Vagina (tissue), 2 donors: ENCODE measurements at places on chromosomes 7 and 10.

DNA sequence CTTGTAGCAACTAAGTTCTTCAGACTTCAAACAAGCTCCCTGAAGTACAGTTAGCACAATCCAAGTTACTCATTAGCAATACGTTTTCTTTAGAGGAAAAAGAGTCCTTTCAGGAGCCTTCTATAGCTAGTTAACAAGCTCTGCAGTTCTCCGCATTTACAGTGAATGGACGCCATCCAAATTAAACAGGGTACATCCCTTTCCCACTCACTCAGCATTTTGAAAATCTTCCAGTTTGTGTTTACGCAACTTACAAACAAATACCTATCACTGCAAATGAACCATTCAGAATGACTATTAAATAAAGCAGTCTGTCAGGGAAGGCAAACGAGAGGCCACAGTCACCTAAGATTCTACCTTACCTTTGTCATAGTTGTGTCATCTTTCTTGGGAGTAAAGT lies 84.5 kb downstream of the RNF32 start:
- no peak overlapping the region for H3K4me3 ChIP-seq
- H3K4me1 ChIP-seq, result no peaks in the 10 kb centered on the region
- no peaks in the 10 kb centered on the region for H3K36me3 ChIP-seq
- no peak for DNase-seq

DNA sequence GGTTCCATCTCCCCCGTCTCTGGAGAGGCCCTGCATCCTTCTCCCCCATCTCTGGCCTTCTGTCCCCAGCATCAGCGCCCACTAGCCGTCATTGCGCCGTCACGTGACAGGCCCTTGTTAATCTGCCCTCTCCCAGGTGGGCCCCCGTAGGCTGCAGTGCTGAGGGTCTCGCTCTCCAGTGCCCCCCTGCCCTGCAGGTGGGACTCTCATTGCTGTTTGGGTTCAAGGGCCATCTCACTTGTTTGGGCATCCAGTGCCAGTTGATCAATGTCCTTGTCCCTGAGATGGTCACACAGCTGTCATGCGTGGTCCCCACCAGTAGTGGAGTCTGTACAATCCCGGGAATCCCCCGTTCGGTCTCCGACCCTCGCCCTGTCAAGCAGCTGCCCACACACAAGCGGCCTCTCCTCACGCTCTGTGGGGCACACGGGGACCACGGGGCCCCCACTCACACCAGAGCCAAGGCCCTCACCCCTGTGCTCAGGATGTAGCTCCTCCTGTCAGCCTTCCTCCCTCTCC lies 114.0 kb downstream of the INPP5A start:
- H3K27me3 ChIP-seq, result no peaks in the 10 kb centered on the region
- H3K27ac ChIP-seq, result no peak overlapping the region
- H3K36me3 ChIP-seq, result peaks cover 16% of the 10 kb centered on the region
- no peak overlapping the region for H3K4me3 ChIP-seq

- no peak overlapping the region for H3K4me3 ChIP-seq
- no peaks in the 10 kb centered on the region for H3K27me3 ChIP-seq
- H3K4me1 ChIP-seq, result no peaks in the 10 kb centered on the region
- DNase-seq, result no peak
- no peak overlapping the region for H3K27ac ChIP-seq
Observed at GRCh38 chr7:1423264-1423811, 35.9 kb downstream of the MICALL2 start.

DNA sequence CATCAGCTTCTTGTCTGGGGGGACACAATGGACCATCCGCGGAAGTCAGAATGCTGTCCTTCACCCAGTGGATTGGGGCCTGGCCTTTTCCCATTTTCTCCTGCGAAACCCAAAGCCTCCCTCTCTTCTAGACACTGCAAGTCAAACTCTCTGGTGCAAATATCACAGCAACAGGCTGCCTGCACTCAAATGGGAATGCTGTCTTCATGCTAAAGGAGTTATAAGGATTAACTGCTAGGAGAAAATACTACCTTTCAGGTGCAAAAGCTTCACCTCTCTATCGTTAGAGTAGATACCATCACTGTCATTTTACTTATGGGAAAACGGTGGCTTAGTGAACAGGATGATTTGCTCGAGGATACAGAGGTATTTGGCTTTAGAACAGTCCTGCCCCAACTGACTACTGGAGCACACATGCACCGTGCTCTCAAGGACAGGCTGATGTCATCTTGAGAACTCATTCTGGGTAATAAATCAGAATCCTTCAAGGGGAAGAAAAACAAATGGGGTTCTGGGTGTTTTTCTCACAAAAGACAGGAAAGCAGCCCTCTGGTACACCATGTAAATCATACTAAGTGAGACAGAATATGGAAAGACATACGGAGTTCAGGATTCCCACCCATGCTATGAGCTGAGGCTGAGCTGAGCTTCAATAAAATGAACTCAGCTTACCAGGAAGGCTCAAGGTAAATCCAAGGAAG lies 100.9 kb downstream of the SAMD9 start:
- H3K4me1 ChIP-seq, result peaks cover 34% of the 10 kb centered on the region
- DNase-seq, result no peak
- peak overlapping the region; percentile 9 for H3K27ac ChIP-seq
- H3K27me3 ChIP-seq, result no peaks in the 10 kb centered on the region
- H3K36me3 ChIP-seq, result no peaks in the 10 kb centered on the region

- H3K36me3 ChIP-seq, result no peaks in the 10 kb centered on the region
- H3K27ac ChIP-seq, result peak overlapping the region; percentile 70
- no peak for DNase-seq
- no peak overlapping the region for H3K4me3 ChIP-seq
- no peaks in the 10 kb centered on the region for H3K27me3 ChIP-seq
Observed at GRCh38 chr10:125015356-125015944, 73.5 kb downstream of the ZRANB1 start.

DNA sequence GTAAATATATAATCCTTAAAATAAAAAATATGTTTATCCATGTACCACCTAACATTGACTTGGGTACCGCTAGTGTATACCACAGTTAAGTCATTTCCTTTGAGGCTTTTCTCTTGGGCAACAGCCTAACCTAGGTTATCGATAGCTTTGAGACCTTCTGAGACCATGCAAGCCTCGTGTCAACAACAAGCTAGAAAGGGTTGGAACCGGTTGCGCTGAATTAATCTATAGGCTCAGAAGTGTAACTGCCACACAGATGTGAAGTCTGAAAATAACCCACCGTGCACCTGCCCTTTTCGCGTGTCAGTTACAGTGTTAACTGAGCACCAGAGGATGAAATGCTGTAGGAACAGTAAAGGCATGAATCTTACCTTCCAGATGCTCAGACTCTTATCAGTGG lies 59.8 kb downstream of the ARID5B start:
- H3K4me3 ChIP-seq, result no peak overlapping the region
- no peaks in the 10 kb centered on the region for H3K4me1 ChIP-seq
- no peak for DNase-seq
- H3K27ac ChIP-seq, result no peak overlapping the region
- no peaks in the 10 kb centered on the region for H3K27me3 ChIP-seq
- H3K36me3 ChIP-seq, result no peaks in the 10 kb centered on the region

DNA sequence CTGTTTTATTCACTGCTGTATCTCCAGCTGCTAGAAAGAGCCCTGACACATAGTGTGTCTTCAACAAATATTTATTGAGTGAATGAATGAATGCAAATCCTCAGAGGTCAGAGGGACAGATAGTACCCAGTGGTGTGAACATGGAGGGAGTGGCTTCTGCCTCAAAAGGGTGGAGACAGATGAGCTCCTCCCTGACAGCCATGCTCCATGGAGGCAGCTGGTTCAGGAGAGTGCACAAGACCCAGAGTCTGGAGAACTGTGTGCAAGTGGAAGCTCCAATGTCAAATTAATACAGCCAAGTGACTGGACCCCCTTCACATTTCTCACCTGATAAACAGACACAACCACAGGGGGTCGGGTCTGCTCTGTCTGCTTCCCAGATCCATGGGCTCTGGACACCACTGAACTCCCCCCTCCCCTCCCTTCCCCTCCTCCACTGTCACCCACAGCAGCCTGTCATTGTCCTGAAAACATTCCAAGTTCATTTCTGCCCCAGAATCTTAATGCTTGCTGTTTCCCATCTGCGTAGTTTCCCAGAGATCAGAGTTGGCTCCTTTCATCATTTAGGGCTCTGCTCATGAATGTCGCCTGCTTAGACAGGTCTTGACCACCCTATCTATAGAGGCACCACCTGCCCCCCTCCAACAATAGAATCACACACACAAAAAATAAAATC lies 312.9 kb upstream of the PODXL start:
- H3K27ac ChIP-seq, result no peak overlapping the region
- DNase-seq, result no peak
- no peaks in the 10 kb centered on the region for H3K4me1 ChIP-seq
- no peak overlapping the region for H3K4me3 ChIP-seq
- no peaks in the 10 kb centered on the region for H3K36me3 ChIP-seq

GRCh38 chr10:54282012-54282411 lies 519.0 kb downstream of the PCDH15 start:
- no peak overlapping the region for H3K4me3 ChIP-seq
- no peak overlapping the region for H3K27ac ChIP-seq
- H3K36me3 ChIP-seq, result no peaks in the 10 kb centered on the region
- H3K4me1 ChIP-seq, result no peaks in the 10 kb centered on the region
- no peak for DNase-seq

DNA sequence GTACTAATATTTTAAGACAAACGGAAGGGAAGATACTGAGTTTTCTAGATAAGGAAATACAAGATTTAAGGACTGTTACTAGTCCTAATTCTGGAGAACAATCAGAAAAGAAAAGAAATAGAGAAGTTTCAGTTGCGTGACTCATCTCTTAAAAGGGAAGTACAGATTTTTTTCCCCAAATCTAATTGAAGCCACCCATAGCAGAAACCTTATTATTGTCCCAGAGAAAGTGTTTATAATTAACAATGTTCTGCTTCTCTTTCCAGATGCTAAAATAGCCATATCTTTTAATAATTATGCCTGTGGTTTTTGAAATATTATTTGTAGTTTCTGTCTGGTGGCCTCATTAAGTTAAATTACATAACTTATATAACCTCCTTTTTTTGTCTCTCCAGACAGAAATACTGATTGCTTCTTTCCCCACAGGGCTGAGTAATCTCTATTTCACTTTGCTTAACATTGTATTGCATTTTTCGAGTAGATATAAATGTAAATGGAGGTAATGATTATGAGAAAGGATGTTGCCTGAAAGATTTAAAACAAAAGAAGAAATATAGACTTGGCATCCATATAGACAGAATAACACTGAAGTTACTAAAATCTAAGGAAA lies 240.7 kb upstream of the MBL2 start:
- DNase-seq, result no peak
- no peaks in the 10 kb centered on the region for H3K36me3 ChIP-seq
- no peak overlapping the region for H3K4me3 ChIP-seq

DNA sequence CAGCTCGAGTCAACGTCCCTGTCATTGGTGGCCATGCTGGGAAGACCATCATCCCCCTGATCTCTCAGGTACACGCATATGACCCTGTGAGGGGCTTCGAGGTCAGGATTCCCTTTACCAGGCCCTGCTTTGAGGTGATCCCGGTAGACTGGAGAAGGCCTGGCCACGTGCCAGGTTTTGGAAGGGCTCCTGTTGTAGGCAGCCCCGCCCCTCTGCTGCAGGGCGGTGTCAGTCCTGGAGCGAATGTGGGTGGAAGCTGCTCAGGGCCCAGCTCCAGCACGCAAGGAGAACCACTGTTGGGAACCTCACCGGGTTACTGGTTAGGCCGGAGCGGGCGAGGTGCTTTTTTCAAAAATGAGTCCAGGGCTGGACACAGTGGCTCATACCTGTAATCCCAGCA lies 15.6 kb downstream of the MDH2 start:
- peaks cover 83% of the 10 kb centered on the region for H3K36me3 ChIP-seq
- no peak for DNase-seq
- H3K27me3 ChIP-seq, result no peaks in the 10 kb centered on the region
- no peak overlapping the region for H3K4me3 ChIP-seq
- H3K4me1 ChIP-seq, result no peaks in the 10 kb centered on the region
- no peak overlapping the region for H3K27ac ChIP-seq

- no peaks in the 10 kb centered on the region for H3K4me1 ChIP-seq
- no peaks in the 10 kb centered on the region for H3K27me3 ChIP-seq
- H3K36me3 ChIP-seq, result no peaks in the 10 kb centered on the region
- H3K27ac ChIP-seq, result no peak overlapping the region
- no peak for DNase-seq
Observed at GRCh38 chr10:43794181-43794815, 145.6 kb upstream of the ZNF32 start.

- H3K36me3 ChIP-seq, result no peaks in the 10 kb centered on the region
- H3K27me3 ChIP-seq, result no peaks in the 10 kb centered on the region
- no peaks in the 10 kb centered on the region for H3K4me1 ChIP-seq
- no peak for DNase-seq
Observed at GRCh38 chr10:33858326-33858725, 523.9 kb upstream of the NRP1 start.

DNA sequence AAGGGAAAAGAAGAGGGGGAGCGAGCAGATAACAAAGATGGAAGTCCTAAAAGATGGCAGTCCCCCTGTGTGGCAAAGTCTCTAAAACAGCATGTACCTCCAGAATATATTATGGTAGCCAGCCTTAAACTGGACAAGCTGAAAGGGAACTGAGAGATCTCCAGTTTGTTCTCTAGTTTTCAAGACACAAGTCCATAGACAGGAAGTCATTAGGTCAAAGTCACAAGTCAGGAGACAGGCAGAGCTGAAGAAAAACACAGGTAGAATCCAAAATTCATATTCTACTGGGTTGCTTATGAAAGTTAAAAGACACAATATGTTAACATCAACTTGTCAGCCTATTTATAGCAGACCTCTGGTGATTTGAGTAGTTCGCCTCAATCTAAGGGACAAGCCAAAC lies 38.7 kb downstream of the FAM107B start:
- no peak for DNase-seq
- H3K36me3 ChIP-seq, result no peaks in the 10 kb centered on the region
- peak overlapping the region; percentile 77 for H3K27ac ChIP-seq

GRCh38 chr7:35646289-35647023 lies 48.5 kb downstream of the HERPUD2 start:
- H3K36me3 ChIP-seq, result no peaks in the 10 kb centered on the region
- H3K27ac ChIP-seq, result peak overlapping the region; percentile 49
- H3K4me1 ChIP-seq, result peaks cover 36% of the 10 kb centered on the region

- H3K4me3 ChIP-seq, result no peak overlapping the region
- H3K4me1 ChIP-seq, result peaks cover 13% of the 10 kb centered on the region
- no peaks in the 10 kb centered on the region for H3K36me3 ChIP-seq
- peak overlapping the region; percentile 51 for H3K27ac ChIP-seq
- no peaks in the 10 kb centered on the region for H3K27me3 ChIP-seq
Observed at GRCh38 chr10:114356751-114357514, 47.4 kb downstream of the AFAP1L2 start.

GRCh38 chr10:61669161-61669725 lies 6.5 kb downstream of the CABCOCO1 start:
- no peaks in the 10 kb centered on the region for H3K36me3 ChIP-seq
- no peaks in the 10 kb centered on the region for H3K27me3 ChIP-seq
- H3K4me3 ChIP-seq, result no peak overlapping the region
- H3K4me1 ChIP-seq, result no peaks in the 10 kb centered on the region
